GM23338 (cell line): ENCODE measurements at places on chromosomes 1 and 21. TPM values are rescaled to one million over a fixed set of nuclear protein-coding genes. Genes with fewer than 3 reads are reported as not detected.

The KCNH1 gene
- total RNA-seq, result 0.19 and 0.28 TPM in 2 replicates

- DNase-seq, result no peak
These were observed 216.6 kb downstream of the PLA2G4A start for GRCh38 chr1:187045371-187045770.

DNA sequence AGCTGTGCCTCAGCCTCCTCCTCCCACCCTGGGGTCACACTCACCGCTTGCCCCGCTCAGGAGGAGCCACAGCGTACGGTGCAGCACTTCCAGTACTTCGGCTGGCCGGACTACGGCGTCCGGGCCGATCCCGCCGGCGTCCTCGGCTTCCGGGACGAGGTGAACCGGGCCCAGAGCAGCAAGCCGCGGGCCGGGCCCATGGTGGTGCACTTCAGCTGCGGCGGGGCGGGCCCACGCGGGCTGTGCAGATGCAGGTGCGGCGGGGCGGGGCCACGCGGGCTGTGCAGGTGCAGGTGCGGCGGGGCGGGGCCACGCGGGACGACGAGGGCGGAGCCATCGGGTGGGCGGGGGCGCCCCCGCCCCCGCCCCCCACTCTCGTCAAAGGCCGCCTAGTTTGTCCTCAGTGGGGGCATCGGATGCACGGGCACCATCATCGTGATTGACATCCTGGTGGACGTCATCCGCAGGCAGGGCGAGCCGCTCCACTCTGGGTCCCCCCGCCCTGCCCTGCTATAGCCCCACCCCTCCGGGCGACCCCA, 5.5 kb downstream of the RNF223 start:
- DNase-seq, result peak; percentile 52

GRCh38 chr1:7651203-7651602, 119.9 kb upstream of the VAMP3 start:
- no peak for DNase-seq

DNA sequence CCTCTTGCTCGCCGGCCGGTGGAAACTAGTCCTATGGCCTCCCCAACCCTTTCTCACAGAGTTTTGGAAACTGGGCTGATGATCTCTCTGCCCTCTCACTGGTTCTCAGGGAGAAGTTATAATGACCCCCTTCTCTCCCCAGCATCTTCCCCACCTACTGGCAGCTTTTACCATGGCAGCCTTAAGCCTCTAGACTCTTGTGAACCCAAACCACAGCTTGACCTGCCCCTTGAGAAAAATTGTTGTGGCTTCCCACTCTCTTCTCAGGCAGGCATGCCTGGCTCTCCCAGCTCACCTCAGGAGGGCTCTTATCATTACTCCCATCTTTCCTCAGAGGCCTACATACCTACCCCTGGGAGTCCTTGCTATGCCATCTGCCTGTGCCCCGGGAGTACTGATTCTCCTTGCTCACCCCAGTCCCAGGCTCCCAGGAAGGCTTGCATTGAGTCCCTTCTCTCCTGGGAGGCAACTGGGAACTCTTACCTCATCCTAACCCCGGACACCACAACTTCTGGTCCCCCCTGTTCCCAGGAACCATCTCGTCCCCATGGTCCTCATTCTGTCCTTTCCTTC, 1.6 kb downstream of the NSUN4 start:
- DNase-seq, result peak; percentile 51

GRCh38 chr21:42164818-42165217, 54.1 kb upstream of the ABCG1 start:
- no peak for DNase-seq

GRCh38 chr1:41454406-41454805, 30.1 kb downstream of the EDN2 start:
- no peak for DNase-seq
